ENCODE measurements at places on chromosomes 3 and 15.

GRCh38 chr3:154885418-154885817 lies 194.7 kb upstream of the MME start:
- no peak for DNase-seq

DNA sequence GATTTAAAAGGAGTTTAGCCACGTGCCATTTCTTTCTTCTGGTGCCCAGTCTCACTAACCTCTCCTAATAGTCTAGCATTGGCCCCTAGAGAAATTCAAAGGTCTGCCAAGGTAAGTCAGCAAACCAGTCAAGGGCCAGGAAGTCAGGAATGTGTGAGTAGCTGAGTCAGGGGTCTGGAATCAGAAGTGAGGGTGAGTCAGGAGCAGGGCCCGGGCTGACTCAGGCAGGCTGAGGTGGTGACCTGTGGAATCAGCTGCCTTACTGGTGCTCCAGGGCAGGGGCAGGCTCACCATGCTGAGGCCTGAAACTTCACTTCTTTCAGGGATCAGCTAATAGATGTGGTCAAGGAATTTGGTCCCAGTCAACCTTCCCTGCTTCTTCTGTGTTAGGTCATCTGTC lies 105.8 kb upstream of the MYZAP start:
- DNase-seq: no peak

- no peak for DNase-seq
Measured at GRCh38 chr3:115617591-115617990, 5.7 kb upstream of the GAP43 start.

DNA sequence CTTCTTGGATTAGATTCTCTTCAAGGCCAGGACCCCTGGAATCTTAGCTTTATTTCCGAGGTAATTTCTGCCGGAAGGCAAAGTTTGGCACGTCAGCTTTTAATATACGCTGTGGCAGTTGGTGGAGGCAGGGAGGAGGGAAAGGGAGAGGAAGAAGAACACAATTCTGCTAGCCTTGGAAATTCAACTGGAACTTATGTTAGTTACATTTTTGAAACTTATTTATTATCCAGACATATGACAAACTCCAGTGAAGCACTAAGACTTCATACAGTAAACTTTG lies 100.1 kb upstream of the TSC22D2 start:
- no peak for DNase-seq

DNA sequence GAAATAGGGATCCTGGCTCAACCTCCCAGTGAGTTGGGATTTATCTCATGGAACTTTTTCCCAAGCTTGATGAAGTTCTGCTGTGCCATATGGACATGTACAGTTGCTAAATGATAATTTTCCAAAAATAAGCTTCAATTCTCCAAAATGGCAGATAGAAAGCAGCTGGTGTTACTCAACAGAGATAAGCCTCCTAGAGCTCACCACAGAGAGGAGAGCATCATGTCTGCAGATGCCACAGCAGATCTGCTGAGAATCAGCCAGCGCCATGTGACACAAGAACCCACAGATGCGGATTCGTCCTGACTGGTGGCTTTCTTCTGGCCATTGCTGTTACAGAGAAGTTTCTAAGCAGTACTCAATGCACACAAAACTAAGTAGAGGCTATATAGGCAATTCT lies 50.6 kb downstream of the AGTR1 start:
- no peak for DNase-seq

- no peak for DNase-seq
Measured at GRCh38 chr3:142997330-142997729, 4.0 kb upstream of the U2SURP start.

DNA sequence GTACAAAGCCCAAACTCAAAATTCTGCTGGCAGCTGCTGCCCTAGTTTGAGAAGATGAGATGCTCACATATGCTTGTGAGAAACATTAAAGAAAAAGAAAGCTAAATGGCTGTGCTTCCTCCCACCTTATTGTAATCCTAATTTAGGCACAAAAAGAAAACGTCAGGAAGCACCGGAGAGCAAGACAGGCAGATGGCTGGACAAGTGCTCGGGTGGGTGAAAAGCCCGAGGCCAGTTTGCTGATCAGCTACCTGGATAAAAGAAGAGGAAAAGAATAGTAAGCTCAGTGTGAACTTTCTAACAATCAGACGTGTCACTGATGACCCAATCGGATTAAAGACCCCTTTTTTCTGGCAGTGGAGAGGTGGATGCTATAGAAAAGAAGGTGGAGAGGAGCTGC lies 368.0 kb upstream of the ATP10A start:
- no peak for DNase-seq

DNA sequence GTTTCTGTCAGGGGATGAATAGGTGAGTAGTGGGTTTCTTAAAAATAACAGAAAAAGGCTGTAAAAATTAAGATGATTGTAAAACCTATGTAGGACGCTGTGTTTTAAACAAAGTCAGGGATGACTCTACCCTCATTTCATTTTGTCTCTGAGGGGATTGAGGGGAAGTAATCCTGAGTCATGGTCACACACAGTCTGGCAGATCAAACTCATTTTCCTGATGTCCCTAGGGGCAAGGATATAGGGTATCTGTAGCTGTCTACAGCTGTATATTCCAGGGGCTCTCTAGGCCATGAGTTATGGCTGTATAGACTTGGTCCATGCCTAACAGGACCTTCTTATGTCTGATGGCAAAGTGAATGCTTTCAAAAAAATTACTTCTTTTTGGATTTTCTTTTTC lies 421.1 kb downstream of the PDCD6IP start:
- no peak for DNase-seq

GRCh38 chr15:90710436-90711027 lies 6.6 kb upstream of the BLM start:
- DNase-seq: no peak

DNA sequence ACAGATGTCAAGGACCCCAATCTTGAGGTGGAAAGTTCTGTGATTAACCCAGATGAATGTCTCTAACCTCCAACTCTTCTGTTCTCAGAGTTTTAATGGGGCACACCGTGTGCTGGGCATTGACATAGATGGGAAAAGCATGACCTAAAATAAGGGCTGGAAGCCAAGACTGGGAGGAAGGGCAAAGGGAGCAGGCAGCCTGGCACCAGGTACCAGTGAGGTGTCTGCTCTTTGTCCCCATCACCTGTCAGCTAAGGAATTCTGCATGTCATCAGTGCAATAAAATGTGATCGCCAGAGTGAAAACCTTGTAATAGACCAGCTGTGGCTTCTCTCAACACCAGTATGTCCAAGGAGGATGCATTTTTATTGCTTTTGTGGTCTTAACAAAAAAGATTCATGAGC lies 143.5 kb upstream of the TPM1 start:
- DNase-seq: no peak

DNA sequence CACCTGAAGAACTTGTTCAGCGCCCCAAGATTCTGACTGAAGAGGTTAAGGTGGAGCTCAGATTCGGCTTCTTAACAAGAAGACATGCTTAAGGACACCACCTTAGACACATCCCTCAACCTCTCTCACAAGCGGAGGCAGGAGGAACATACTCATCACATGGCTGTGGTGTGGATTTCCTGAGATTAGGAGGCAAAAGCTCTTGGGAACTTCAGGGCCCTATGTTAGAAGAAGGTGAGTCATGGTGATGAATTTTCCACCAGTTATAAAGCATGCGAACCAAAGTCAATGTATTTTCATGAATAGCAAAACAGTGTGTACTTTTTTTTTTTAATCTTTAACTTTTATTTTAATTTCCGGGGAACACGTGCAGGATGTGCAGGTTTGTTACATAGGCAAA lies 212.2 kb upstream of the SUCLG2 start:
- no peak for DNase-seq

GRCh38 chr3:130758624-130759369 lies 12.2 kb upstream of the PIK3R4 start:
- DNase-seq: no peak

- DNase-seq: no peak
Measured at GRCh38 chr3:128559486-128560225, 66.7 kb upstream of the GATA2 start.
